ENCODE measurements at places on chromosomes 11 and 22. TPM values are rescaled to one million over a fixed set of nuclear protein-coding genes. Genes with fewer than 3 reads are reported as not detected.
A peak's percentile ranks its signal among the peaks of the same experiment; 100 is the strongest.

Gene SLC22A12
- not detected for polyA plus RNA-seq

Gene SCUBE2
- not detected for polyA plus RNA-seq

Gene CTSW
- polyA plus RNA-seq = 3,052 TPM

Gene OR52I1
- polyA plus RNA-seq = 0.24 TPM

Gene MLC1
- polyA plus RNA-seq = 64.8 TPM

Gene SMDT1
- 174 TPM for polyA plus RNA-seq

- DNase-seq = no peak
These were observed 619.7 kb downstream of the BRD1 start for GRCh38 chr22:49208004-49208402.

DNA sequence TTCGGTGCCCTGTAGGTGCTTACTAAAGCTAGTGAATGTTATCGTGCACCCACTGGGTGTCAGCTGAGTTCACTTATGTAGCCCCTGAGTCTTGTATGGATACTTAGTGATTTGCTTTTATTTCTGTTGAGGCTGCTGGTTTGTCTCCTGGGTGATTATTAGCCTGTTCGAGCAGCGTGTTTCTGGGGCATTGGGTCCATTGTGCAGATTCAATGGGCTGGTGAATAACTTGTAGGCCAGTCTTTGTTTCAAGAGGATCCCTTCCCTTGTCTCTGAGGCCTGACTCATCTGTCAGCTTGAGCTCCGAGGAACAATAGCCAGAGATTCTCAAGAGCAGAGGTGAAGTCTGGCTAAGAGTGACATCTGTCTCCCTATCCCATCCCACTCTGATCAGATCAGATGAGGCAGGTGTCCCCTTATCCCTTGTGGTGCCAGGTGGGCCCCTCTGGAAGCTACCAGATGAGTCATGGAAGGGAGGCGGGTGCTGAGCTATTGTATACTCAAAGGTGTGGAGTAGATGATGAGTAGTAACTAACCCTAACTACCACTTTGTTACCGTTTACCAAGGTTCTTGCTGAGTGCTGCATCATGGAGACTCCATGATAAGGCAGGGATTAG, 3.7 kb downstream of the MIAT start:
- no peak for DNase-seq

GRCh38 chr22:19577422-19577966, 53.3 kb upstream of the CLDN5 start:
- no peak for DNase-seq

DNA sequence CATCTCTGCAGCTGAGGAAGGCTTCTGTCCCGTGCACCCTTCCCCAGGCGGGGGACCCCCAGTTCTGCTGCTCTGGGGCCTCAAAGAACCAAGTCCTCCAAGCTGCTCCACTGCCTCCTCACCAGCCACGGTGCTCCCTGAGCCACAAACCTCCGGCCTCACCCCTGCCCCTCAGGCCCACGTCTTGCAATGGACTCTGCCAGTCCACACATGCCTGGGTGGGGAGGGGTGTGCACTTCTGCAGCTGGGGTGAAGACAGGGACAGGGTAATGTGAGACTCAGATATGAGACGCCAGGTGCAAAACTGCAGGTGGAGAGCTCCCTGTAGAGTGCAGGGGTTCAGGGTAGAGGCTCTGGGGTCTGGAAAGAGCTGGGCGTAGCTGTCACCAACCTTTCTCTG, 3.2 kb upstream of the PTDSS2 start:
- DNase-seq = no peak

GRCh38 chr11:11993839-11994238, 14.6 kb downstream of the DKK3 start:
- no peak for DNase-seq

- no peak for DNase-seq
These were observed 1668.7 kb upstream of the RAG2 start for GRCh38 chr11:38266691-38267090.

DNA sequence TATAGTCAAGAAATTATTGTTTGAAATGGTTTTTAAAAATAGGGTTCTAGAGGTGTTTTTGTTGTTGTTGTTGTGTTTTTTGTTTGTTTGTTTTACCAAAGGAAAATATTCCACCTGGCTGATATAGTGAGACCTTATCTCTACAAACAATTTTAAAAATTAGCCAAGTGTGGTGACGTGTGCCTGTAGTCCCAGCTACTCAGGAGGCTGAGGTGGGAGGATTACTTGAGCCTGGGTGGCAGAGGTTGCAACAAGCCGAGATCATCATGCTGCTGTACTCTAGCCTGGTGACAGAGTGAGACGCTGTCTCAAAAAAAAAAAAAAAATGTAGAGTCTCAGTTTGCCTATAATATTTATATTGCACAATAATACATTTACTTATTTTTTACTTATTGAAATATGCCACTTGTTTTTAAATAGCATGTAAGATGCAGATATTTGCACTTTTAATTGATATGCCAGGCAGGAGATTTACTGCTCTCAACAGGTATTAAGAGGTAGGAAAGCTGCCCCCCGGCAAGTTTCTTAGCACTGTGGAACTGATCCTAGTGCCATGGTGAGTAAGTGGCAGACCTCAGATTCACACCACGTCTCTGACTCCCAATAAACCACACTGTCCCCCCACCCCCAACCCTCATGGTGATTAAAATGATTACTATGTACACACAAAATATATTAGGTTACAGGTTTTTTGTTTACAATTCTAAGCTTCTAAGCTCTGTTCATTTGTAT, 157.4 kb downstream of the TEAD1 start:
- no peak for DNase-seq

GRCh38 chr11:77193911-77194830, 66.1 kb downstream of the MYO7A start:
- no peak for DNase-seq

- no peak for DNase-seq
These were observed 37.8 kb downstream of the RNF141 start for GRCh38 chr11:10503221-10503620.

- no peak for DNase-seq
These were observed at the start of gene OR10A3 for GRCh38 chr11:7941608-7942007. TSS of gene OR10A3 (minus strand) at chr11:7941708. CDS start at chr11:7939520, 2,188 bp downstream.

- no peak for DNase-seq
These were observed 16.1 kb upstream of the OR52K1 start for GRCh38 chr11:4466131-4466870.

DNA sequence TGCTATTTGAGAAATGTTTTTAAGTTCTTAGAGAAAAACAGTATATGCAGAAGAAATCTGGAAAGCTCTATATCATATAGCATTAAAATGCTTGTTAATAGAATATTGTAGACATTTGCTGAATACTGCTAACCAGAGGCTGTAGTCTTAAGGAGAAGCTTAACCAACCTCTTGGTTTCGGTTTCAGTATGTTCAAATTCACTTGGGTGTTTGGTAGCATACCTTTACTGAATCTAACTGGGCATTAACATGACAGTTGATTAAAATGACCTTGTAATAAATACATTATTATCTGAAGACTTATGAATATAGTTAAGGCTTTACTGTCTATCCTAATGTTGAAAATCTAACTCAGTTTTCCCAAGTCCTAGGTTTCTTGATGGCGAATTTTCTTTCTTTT, 5.4 kb downstream of the PCF11 start:
- peak; percentile 33 for DNase-seq

All from immature natural killer cell (primary cell).